ENCODE measurements at places on chromosomes 3 and 15.

GRCh38 chr3:194163697-194164096 lies 27.7 kb downstream of the HES1 start:
- DNase-seq = no peak

- no peak for DNase-seq
Measured at GRCh38 chr3:140349938-140350337, 327.9 kb upstream of the TRIM42 start.

DNA sequence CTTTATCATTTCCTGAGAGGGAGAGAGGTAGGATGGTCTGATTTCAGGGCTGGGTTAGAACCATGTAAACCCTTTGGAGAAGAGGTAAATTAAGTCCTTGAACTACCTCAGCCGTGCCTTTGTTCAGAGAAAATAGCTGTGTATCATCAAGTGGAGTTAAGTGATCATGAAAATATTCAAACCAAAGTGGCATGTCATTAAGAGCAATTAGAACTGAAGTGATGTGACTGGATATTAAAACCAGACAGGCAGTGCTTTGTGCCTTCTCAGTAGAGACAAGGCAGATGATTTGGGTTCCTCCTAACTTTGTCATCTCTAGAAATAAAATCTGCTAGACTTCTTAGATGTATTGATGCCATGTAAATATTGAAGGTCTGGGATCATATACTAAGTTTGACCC lies 171.5 kb downstream of the IL5RA start:
- DNase-seq = no peak

- DNase-seq = no peak
Measured at GRCh38 chr15:38486936-38487335, 33.0 kb downstream of the FAM98B start.

GRCh38 chr15:59178151-59178695 lies 28.4 kb upstream of the LDHAL6B start:
- no peak for DNase-seq

GRCh38 chr3:96347289-96347688 lies 467.1 kb upstream of the EPHA6 start:
- no peak for DNase-seq

DNA sequence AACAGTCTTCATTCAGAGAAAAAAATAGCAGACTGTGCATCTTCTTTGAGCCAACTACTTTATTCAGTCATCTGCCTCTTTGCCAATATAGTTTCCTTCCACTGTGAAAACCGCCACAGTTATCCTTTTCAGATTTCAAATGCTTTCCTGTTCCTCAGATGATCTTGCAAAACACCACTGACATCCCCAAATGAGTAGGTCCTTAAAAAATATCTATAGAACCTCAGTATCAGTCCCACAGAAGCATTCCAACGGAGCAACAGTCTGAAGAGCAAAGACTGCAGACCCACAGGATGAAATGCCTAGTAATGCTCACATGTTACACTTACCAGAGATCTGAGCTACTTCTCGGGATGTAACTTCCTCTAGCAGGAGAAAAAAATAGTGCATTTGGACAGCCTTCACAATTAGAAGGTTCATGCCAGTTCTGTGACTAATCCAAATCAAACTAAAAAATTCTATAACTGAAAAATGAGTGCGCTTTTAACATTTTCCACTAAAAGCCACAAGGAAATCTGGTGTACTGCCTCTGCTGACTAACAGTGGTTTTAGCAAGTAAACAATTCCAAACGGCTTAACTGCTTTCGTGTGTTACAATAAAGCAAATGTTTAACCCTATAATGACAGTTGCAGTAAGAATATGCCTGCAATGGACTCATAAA lies at the start of gene ANKRD28:
TSS of gene ANKRD28 (minus strand) at position 338 of the 662 bp plus-strand sequence. CDS start 1,458 bp downstream, outside the sequence.
- DNase-seq = no peak

GRCh38 chr3:61872077-61872706 lies 310.8 kb downstream of the PTPRG start:
- DNase-seq = no peak

GRCh38 chr3:12885583-12885930 lies 44.2 kb upstream of the RPL32 start:
- DNase-seq = no peak

- DNase-seq = no peak
Measured at GRCh38 chr3:134768837-134769236, 26.2 kb upstream of the EPHB1 start.

GRCh38 chr3:41188306-41188705 lies 11.0 kb upstream of the CTNNB1 start:
- no peak for DNase-seq

DNA sequence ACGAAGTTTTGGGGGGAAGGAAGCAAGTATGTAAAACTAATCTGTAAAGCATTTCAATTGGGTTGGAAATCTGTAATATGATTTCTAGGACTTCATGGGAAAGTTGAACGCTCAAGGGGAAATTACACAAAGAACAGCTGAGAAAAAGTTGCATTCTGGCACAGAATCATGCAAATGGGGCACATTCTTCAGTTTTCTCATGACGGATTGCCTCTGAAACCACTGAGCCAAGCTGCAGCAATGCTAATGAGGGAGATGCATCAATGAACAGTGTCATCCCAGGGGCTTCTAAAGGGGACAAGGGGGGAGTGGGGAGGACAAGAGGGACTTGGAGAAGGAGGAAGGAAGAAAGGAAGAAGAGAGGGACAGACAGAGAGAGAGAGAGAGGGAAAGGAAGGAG lies 291.4 kb upstream of the ATP11B start:
- DNase-seq = no peak

GRCh38 chr3:63521657-63522056 lies 130.8 kb upstream of the SNTN start:
- no peak for DNase-seq

DNA sequence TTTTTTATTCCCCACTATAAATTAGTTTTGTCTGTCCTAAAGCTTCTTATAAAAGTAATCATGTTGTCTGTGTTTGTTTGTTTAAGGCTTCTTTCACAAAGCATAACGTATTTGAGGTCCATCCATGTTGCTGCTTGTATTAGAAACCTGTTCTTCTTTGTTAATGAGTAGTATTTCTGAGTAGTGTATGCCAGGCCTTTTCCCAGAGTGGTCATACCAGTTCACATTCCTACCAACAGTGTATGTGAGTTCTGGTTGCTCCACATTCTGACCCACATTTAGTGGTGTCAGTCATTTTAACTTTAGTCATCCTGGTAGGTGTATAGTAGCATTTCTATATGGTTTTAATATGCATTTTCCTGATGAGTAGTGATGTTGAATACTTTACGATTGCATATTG lies 98.6 kb downstream of the NEO1 start:
- no peak for DNase-seq

DNA sequence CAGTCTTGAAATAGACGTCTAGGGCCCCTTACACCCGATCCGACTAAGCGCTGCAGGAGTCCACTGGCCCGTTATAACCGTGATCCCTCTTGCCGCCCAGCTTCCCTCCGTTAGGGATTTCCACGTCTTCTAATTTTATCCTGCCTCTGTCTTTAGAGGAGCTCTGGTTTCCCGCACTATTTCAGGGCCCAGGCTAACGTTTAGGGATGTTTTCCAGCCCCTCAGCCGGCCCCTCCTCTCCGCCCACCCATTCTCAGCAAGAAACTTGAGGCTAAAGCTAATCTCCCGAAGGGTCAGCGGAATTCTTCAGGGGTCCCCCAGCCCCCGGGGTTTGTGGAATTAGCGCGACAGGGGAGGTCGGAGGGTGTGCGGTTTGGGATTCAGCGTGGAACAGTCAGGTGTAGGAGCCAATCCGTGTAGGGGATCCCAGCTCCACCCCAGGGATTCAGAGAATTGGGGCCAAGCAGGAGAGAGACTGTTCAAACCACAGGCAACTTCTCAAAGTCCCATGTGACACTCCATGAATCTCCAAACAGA lies 1.6 kb downstream of the PTX3 start:
- DNase-seq = no peak

GRCh38 chr15:38563723-38564519 lies 693 bp downstream of the RASGRP1 start:
- DNase-seq = no peak

DNA sequence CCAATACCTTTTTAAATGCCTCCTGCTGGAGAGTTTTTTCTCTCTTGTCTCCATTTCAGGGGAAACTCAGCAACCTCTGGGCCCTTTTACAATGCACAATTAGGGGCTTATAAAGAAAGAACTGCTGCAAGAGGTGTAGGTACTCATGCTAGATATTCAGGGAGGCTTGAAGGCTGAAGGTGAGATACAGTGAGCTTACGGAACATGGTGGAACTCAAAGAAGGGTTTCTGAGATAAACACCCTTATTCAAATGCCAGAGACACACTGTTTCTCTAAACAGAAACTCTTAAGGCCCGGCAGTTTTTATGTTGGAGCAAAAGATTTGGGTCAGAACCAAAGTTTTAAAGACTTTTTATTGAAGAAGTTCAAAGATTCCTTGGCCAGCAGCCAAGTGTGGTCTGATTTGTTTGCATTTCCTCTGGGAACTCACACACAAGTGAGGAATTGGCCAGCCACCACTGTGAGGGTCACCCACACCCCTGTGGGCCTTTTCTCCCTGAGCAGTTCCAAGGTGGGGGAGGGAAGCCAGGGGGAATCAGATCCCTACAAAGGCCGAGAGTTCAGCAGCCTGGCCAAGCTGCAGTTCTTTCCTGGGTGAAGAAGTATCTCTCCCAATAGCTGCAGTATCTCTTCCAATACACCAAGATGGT lies 47.8 kb downstream of the TNFAIP8L3 start:
- DNase-seq = no peak

DNA sequence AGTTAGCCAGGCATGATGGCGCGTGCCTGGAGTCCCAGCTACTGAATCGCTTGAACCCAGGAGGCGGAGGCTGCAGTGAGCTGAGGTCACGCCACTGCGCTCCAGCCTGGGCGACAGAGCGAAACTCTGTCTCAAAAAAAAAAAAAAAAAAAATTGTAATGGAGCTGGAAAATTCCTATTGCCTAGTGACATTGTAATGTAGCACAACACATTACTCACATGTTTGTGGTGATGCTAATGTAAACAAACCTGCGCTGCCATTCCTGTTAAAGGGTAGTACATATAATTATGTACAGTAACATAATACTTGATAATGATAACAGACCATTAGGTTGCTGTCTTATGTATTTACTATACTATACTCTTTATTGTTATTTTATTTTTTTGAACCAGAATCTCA lies 39.1 kb downstream of the KNL1 start:
- DNase-seq = no peak

- DNase-seq = no peak
Measured at GRCh38 chr3:186960347-186960746, 30.0 kb downstream of the ST6GAL1 start.

- no peak for DNase-seq
Measured at GRCh38 chr3:13780432-13781176, 99.3 kb downstream of the WNT7A start.

GRCh38 chr3:170196833-170197232 lies 15.3 kb upstream of the PHC3 start:
- no peak for DNase-seq

- no peak for DNase-seq
Measured at GRCh38 chr3:109923431-109923830, 586.1 kb upstream of the DPPA4 start.

GRCh38 chr3:186932281-186933181 lies 2.2 kb downstream of the ST6GAL1 start:
- no peak for DNase-seq

DNA sequence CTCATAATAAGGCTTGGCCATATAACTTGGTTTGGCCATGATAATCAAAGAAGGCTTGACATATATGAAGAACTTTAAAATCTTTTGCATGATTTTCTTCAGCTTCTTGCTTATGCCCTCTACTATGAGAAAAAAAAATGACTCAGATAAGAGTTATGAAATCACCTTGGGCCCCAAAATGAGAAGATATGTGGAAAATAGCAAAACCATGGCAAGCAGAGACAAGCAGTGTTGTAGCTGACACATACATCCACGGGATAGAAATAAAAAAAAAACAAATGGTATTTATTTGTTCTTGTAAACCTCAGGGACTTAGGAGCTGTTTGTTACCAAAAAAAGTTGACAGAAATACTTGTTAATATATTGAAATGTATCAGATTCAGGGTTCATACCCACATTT lies 614.8 kb upstream of the BCHE start:
- no peak for DNase-seq

- no peak for DNase-seq
Measured at GRCh38 chr3:11671648-11672100, 28.0 kb upstream of the VGLL4 start.

DNA sequence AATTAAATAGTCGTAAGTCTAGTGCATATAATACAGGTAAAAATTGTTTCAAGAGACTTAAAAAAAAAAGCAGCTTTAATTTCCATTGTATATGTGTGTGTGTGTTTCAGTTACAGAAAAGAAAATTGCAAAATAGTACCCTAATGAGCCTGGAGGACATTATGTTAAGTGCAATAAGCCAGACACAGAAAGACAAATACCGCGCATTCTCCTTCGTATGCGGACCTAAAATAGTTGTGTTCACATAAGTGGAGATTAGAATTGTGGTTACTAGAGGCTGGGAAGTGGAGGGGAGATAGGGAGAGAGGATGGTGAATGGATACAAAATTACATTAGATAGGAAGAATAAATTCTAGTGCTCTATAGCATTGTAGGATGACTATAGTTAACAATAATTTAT lies 3.6 kb downstream of the MESD start:
- DNase-seq = no peak

DNA sequence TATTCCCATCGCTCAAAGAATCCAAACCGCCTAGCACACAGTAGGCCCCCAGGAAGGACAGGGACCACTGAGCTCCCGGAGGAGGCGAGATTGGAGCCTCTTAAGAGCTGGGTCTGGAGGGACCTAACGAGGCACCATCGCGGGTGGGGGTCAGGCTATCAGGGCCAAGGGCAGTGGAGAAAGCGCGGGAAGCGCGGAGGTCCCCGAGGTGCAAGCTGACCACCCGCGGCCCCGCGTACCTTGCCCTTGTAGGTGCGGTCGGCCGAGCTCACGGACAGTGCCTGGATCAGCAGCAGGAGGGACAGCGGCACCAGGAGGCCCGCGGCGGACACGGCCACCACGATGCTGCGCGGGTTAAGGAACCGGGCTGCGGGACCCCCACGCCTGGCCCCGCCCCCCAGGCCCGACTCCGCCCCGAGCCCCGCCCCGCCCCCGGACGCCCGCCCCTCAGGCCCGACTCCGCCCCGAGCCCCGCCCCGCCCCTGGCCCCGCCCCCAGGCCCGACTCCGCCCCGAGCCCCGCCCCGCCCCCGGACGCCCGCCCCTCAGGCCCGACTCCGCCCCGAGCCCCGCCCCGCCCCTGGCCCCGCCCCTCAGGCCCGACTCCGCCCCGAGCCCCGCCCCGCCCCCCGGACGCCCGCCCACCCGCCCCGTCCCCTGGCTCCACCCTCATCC lies 3.9 kb downstream of the ZDHHC19 start:
- no peak for DNase-seq

- no peak for DNase-seq
Measured at GRCh38 chr15:95590533-95591044, 739.9 kb upstream of the NR2F2 start.

All from cortex of kidney (tissue), 1 donor.